ENCODE measurements at places on chromosomes 7 and 10.

GRCh38 chr10:106078895-106079576 lies 1085.5 kb downstream of the SORCS1 start:
- DNase-seq = no peak

- DNase-seq = no peak
Measured at GRCh38 chr10:35216303-35216905, 89.8 kb downstream of the CREM start.

- no peak for DNase-seq
Measured at GRCh38 chr7:148672041-148672440, 26.7 kb upstream of the CUL1 start.

DNA sequence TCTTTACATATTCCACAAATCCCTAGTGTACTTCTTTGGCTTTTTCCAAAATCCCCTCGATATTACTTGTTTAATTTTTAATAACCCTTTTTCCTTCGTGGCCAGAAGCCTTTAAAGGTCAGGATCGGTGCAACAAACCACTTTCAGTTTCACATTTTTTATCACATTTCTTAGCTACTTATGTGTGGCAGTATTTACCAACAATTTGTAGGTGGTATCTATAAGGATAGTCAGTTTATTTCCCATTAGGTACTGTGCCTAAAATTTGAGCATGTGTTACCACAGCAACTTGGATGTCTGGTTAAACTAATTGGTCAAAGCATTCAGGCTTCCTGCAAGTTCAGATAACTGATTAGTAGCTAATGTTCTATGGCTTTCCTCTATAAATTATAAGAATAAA lies 104.9 kb downstream of the CDK14 start:
- no peak for DNase-seq
